Dermis microvascular lymphatic vessel endothelial cell (primary cell): ENCODE measurements at places on chromosomes 5 and 9. TPM values are rescaled to one million over a fixed set of nuclear protein-coding genes. Genes with fewer than 3 reads are reported as not detected.

Gene STPG3
- total RNA-seq = not detected in 2 replicates

Gene PCDHA12
- total RNA-seq = under 0.01 TPM in 1 of 2 replicates, not detected in the other

Gene ORM2
- total RNA-seq = not detected in 2 replicates

Gene CYLC2
- not detected in 2 replicates for total RNA-seq

Gene IRX1
- total RNA-seq = not detected in 2 replicates

Gene NFIB
- 116 and 147 TPM in 2 replicates for total RNA-seq

Gene GPR150
- 0.13 TPM in 2 replicates for total RNA-seq

Gene INSL6
- not detected in 2 replicates for total RNA-seq

Gene GFM2
- total RNA-seq = 29.4 and 29.8 TPM in 2 replicates

Gene TMEM167A
- 37.2 and 43.7 TPM in 2 replicates for total RNA-seq

Gene F12
- total RNA-seq = 0.51 and 0.89 TPM in 2 replicates

Gene ERAP2
- 3.9 and 4.9 TPM in 2 replicates for total RNA-seq

Gene ADRA1B
- under 0.01 TPM in 2 replicates for total RNA-seq

Gene NME5
- 1.8 and 1.9 TPM in 2 replicates for total RNA-seq

Gene PLPPR1
- total RNA-seq = not detected in 2 replicates
